ENCODE measurements at places on chromosomes 16 and 17. TPM values are rescaled to one million over a fixed set of nuclear protein-coding genes. Genes with fewer than 3 reads are reported as not detected.

Gene OR1D5
- total RNA-seq, result not detected

GRCh38 chr17:63543822-63544420, 6.4 kb upstream of the DCAF7 start:
- peaks cover 8% of the 10 kb centered on the region for H3K27me3 ChIP-seq
- no peaks in the 10 kb centered on the region for H3K36me3 ChIP-seq
- H3K4me3 ChIP-seq, result no peak overlapping the region
- peaks cover 2% of the 10 kb centered on the region for H3K4me1 ChIP-seq

Gene CPHXL2
- total RNA-seq, result not detected

GRCh38 chr17:3738562-3739295, 15.0 kb downstream of the HASPIN start:
- no peaks in the 10 kb centered on the region for H3K27me3 ChIP-seq
- peaks cover 7% of the 10 kb centered on the region for H3K4me1 ChIP-seq
- no peak for DNase-seq
- no peak overlapping the region for H3K4me3 ChIP-seq

Gene HIGD1B
- 4.3 TPM for total RNA-seq

Gene TRAPPC2L
- 65.7 TPM for total RNA-seq

All from heart left ventricle (tissue), 16 donors.